ENCODE measurements at places on chromosomes 1 and 21.

DNA sequence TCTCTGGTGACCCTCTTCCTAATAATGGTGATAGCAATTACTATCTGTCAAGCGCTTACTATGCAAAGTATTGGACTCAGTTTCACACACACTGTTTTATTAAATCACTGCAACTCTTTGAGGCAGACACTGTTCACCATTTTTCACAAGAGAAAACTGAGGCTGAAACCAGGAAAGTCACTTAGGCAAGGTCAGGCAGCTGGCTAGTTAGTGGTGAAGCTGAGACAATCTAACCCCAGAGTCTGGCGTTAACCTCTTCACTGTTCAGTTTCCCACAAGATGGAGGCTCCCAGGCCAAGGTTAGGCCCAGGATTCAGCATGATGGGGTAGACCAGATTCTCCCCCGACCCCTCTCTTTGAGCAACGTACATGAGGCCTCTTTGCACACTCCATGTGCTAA, 4.8 kb upstream of the GJA8 start:
- DNase-seq: no peak

DNA sequence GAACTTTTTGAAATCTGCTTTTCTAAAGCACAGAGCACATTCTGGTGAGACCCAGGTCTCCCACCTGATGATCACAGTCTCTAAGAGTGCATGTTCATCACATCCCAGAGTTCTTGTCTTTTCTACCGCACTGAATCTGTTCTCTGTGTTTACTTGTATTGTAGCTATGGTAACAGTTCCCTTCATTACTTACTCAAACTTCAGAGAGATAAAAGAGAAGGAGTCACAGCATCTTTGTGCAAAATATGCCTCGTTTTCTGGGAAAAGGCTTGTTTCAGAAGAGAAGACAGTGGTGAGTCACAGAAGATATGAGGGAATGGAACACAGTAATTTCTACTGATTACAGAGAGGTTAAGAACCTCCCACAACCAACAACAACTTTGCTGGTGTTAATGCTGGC, 580.6 kb downstream of the PLA2G4A start:
- no peak for DNase-seq

DNA sequence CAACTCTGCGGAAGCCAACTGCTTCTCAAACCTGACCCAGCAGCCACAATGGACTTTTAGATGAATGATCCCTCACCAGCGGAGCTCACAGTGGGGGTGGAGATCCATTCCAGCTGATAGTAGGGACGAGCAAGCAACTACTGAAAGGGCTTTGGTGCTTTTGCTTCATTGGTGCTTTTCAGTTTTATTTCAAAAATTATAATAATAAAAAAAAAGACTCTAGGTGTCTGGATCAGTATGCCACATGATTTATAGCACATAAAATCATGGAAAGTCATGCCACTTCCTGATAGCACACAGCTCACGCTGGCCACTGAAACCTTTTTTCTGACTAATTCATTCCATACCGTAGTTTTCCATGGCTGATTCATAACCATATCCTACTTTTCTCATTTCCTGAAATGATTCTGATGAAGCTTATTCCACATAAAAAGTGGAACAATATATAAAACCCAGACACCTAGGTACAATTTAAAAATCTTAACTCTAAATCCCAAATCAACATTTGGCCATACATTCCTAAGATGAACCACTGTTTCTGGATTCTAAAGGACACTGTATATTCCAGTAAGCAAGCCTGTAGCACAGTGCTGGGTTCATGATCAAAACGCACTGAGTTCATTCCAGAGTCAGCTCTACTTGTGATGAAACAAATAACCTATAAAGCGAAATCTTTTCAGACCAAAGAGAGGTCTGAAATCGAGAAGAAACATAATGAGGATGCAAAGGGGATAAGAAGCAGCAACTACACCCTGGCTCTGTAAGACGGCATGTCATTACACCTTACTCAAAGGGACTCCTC, 41.3 kb upstream of the KCNE1 start:
- no peak for DNase-seq

- DNase-seq: no peak
Observed at GRCh38 chr1:204478172-204478899, 16.3 kb downstream of the PIK3C2B start.

GRCh38 chr21:34881839-34882371, 167.2 kb downstream of the RUNX1 start:
- DNase-seq: no peak

DNA sequence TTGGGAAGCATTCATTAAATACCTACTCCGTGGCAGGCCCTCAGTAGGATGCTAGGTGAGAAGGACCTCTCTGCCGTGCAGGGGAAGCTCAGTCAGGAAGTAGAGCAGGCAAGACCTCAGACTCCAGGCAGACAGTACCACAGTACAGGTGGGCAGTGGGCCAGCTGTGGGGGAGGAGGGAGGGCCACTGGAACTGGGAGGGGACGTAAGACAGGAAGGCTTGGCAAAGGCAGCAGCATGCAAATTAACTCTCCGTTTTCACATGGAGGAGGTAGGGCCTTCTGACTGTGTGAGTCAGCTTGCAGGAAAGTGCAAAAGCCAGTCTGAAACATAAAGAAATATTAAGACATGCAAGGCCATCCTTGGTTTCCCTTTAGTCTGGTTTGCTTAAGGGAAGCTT, 157.7 kb downstream of the TRIM33 start:
- DNase-seq: no peak

GRCh38 chr1:114510274-114511031, 550 bp downstream of the TRIM33 start:
- no peak for DNase-seq

- no peak for DNase-seq
Observed at GRCh38 chr1:21435646-21436487, 4.1 kb upstream of the NBPF3 start.

DNA sequence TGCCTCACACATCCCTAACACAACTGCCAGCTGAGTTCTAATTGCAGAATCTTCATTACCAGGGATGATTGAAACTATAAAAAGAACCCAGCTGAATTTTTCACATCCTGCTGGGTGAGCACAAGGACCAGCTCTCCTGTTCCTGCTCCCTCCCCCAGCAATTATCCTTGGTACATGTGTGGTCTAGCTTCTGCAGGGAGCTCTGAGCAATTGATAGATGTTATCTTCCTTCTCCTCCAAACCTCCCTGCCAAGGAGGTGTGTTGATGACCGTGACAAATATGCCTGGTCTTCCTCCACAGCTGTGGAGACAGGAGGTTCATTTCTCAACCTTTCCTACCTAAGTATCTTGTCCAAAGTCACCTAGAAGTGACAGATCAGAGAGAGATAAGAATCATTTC, 65.3 kb upstream of the MAN1A2 start:
- no peak for DNase-seq

DNA sequence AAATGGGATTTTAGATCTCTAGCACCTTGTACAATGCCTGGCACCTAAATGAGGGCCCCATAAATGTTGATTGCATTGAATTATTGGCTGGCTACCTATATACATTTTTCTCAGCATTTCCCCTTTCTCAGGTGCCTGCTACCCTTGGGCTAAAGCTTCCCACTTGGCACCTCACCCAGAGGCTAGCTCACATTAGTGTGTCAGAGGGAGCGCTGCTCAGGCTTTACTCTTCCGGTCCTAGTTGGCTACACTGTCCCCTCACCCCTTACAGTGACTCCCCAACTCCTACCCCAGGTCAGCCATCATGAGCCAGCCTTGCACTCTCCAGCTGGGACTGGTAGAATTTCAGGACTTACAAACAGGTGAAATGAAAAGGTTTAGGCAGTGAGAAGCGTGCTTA, 9.5 kb downstream of the TRAF5 start:
- no peak for DNase-seq

GRCh38 chr1:167542109-167543032, 11.2 kb downstream of the CREG1 start:
- DNase-seq: no peak

GRCh38 chr1:21666576-21667320, 2.4 kb downstream of the RAP1GAP start:
- no peak for DNase-seq

GRCh38 chr21:41433566-41433965, 7.5 kb downstream of the MX1 start:
- DNase-seq: no peak

- no peak for DNase-seq
Observed at GRCh38 chr1:228093050-228093906, 9.8 kb downstream of the C1orf35 start.

DNA sequence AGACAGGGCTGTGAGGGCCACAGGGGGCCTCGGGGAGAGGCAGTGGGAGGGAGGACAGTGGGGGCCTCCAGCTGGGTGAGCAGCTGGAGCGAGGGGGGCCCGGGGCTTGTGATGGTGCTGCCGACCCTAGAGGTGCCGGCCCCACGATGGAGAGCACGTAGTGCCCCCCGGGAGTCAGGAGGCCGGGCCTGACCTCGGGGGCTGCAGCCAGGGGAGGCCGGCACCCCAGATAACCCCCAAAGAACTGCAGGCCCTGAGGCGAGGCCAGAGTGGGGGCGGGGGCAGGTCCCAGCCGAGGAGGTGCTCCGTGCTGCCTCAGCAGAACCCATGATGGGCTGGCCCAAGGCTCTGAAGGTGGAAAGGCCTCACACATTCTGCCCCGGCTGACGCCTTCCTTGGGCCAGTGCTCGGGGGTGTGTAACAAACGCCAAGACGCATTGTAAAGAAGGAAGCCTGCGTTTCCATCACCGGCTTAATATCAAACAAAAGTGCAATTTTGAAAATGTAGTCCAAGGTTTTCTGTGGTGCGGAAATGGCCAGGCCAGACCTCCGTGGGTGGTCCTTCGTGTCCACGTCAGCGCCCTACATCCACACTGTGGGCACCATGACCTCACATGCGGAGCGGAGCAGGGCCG, 55.2 kb downstream of the COL6A1 start:
- no peak for DNase-seq

GRCh38 chr1:244836584-244836983, 1.1 kb downstream of the COX20 start:
- DNase-seq: no peak

DNA sequence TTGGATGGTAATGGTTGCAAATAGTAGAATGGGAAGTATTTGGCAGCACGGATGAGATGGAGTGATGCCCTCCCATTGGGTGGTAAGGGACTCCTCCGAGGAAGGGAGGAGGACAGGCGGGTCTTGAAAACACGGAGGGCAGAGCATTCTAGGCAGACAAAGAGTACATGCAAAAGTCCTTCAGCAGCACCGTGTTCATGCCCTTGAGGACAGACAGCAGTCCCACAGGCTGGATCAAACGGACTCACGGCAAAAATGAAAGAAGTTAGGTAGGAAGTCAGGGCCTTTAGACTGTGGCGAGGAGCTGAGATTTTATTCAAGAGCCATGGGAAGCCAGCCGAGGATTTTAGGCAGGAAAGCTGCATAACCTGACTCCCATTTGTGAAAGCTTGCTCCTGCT, 253.9 kb downstream of the RHOU start:
- no peak for DNase-seq

DNA sequence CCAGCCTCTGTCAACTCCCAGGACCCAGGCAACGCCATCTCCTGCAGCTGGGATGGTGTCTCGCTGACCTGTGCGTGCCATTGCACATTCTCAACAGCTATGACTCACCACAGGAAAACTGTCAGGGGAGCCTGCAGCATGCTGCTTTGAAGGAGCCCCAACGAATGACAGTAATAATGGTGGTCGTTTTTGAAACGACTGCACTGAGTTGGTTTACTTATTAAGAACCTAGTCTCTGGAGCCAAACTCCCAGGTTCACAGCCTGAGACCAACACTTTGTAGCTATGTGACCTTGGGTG, 21.6 kb downstream of the TCEA3 start:
- no peak for DNase-seq

- DNase-seq: no peak
Observed at GRCh38 chr1:177274687-177275211, 104.0 kb downstream of the BRINP2 start.

DNA sequence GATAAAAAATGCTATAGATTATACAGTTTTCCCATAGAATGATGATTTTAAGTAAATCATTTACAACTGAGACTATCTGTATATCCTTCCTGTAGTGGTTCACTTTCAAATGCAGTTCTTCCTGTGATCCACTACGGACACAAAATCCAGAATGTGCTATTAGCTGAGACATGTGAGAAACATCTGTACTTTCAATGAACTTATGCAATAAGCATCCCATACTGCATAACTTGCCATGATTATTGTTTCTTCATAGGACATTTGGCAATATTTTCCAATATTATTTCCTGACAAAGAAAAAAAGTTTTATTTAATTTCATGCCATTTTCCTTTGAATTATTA, 83.5 kb upstream of the PRDX6 start:
- DNase-seq: no peak

- peak; percentile 40 for DNase-seq
Observed at GRCh38 chr1:234731569-234732085, 121.6 kb upstream of the IRF2BP2 start.

GRCh38 chr1:198597690-198598430, 41.0 kb upstream of the PTPRC start:
- no peak for DNase-seq

DNA sequence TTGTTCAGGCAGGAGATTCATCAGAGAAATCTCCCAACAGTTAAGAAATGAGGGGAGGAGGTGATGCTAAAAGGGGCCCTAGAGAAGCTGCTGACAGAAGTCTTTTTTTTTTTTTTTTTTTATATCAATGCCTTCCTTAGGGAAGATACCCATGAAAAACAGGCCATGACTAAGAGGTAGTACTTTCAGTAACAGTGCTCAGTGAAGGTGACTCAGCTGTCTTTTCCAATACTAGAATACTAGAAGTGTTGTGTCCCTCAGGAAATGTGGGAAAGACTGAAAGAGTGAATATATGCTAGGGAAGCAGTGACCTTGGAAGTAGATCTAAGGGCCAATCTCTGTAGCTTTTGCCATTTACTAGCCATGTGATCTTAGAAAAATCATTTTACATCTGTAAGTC, 52.4 kb upstream of the SLFNL1 start:
- no peak for DNase-seq

GRCh38 chr1:56137521-56138505, 441.6 kb downstream of the PLPP3 start:
- no peak for DNase-seq

GRCh38 chr1:83698644-83699043, 300.3 kb downstream of the TTLL7 start:
- DNase-seq: no peak

- no peak for DNase-seq
Observed at GRCh38 chr1:109804660-109805059, 40.9 kb upstream of the EPS8L3 start.

DNA sequence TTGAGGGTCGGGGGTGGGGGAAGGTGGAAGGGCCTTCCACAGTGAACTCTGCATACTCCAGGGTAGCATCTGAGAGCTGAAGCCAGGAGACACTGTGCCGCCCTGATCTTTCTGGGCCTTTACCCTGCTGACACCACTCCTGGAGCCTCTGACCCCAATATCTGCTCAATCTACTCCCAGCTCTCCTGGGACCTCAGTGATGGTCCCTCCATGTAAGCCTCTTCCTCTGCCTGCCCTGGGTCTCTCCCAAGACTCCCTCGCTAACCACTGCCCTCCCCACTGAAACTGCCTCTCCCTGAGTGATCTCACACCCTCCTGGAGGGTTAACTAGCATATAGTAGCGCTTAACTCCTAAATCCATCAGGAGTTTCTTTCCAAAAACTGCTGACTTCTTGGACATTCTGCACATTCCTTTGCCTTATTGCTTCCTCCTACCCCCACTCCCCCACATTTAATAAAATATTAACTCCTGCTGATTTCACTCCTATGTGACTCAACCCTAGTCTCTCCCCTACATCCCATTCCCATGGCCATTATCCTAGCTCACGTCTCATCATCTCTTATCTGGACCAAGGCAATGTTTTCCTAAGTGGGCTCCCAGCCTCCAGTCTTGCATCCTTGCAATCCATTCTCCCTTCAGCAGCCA, 145.6 kb downstream of the HMGB4 start:
- no peak for DNase-seq

- DNase-seq: no peak
Observed at GRCh38 chr1:36773827-36774541, 260.3 kb downstream of the GRIK3 start.

GRCh38 chr1:179910934-179911333, 28.8 kb downstream of the TOR1AIP1 start:
- DNase-seq: no peak
